Right renal cortex interstitium (tissue), 3 donors: ENCODE measurements at places on chromosomes 16 and 17. TPM values are rescaled to one million over a fixed set of nuclear protein-coding genes. Genes with fewer than 3 reads are reported as not detected.
A peak's percentile ranks its signal among the peaks of the same experiment; 100 is the strongest.

- DNase-seq = no peak
Observed at GRCh38 chr16:31472709-31473203, 804 bp downstream of the TGFB1I1 start.

GRCh38 chr16:11354733-11355574 lies 9.7 kb downstream of the RMI2 start:
- DNase-seq = no peak

DNA sequence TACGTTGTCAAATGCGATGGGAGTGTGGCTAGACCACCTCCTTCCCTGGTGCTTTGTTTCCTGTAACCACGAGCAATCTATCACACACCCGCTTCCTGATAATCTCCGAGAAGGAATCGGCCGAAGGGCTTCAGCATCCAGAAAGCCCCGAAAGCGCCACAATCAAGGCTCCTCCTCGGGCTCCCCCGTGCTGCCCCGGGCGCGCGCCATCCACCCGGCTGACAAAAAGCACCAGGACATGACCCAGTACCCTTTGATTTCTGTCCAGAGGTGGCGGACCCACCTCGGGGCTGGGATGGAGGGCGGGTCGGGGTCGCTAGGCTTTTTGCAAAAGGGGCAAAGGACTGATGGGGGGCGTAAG lies 743 bp upstream of the ARMC7 start:
- DNase-seq = no peak

GRCh38 chr16:49688036-49688697 lies 167.7 kb downstream of the ZNF423 start:
- DNase-seq = no peak

- DNase-seq = no peak
Observed at GRCh38 chr17:7888184-7888920, at the start of gene CHD3. TSS of gene CHD3 (plus strand) at chr17:7888789. CDS start at chr17:7889001, 212 bp downstream.

GRCh38 chr16:82300374-82300951 lies 130.4 kb upstream of the MPHOSPH6 start:
- DNase-seq = no peak

DNA sequence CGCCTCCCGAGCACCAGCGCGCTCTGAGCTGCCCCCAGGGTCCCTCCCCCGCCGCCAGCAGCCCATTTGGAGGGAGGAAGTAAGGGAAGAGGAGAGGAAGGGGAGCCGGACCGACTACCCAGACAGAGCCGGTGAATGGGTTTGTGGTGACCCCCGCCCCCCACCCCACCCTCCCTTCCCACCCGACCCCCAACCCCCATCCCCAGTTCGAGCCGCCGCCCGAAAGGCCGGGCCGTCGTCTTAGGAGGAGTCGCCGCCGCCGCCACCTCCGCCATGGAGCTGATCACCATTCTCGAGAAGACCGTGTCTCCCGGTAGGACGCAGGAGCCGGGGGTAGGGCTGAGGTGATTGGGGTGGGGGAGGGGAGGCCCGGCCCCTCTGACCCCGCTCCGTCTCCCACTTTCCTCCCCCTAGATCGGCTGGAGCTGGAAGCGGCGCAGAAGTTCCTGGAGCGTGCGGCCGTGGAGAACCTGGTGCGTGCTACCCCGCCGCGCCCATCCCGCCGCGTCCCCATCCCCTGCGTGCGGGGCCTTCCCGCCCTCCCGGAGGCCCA lies 329 bp downstream of the KPNB1 start:
- DNase-seq = no peak

- DNase-seq = no peak
Observed at GRCh38 chr16:50390914-50391716, 22.3 kb upstream of the BRD7 start.

- DNase-seq = no peak
Observed at GRCh38 chr17:48254896-48255295, 147.3 kb downstream of the SNX11 start.

DNA sequence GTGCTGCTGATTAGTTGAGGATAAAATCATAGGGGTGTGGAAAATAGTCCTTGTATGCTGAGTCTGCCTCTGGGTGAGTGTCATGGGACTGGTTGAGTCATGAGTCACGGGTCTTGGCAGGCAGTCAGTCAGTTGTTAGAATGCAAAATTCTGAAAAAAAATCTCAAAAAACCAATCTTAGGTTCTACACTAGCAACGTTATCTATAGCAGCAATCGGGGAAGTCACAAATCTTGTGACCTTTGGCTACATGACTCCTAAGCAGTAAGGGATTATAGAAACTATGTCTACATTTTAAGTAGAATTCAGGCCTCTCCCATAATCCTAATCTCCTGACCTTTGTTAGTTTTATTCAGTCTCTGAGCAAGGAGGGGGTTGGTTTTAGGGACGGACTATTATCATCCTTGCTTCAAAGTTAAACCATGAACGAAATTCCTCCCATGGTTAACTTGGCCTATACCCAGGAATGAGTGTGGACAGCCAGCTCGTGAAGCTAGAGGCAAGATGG lies 18.0 kb upstream of the PMFBP1 start:
- DNase-seq = no peak

DNA sequence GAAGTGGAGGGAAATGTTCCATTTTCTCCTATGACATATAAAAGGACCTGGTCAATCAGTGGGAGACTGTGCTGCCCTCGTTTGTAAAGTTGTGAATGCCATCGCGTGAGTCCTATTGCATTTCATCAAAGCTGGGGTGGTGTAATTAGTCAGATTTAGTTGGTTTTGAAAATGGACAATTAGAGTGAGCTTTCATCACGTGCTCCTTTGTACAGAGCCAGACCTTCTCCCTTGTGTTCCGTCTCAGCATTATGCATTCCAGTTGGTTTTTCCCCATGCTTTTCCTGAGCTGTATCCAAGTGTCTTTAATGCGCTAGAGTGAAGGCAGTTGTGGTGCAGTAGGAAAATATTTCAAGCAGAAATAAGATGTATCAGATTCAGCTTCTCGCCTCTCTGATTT lies 10.4 kb downstream of the SEC14L1 start:
- DNase-seq = no peak

DNA sequence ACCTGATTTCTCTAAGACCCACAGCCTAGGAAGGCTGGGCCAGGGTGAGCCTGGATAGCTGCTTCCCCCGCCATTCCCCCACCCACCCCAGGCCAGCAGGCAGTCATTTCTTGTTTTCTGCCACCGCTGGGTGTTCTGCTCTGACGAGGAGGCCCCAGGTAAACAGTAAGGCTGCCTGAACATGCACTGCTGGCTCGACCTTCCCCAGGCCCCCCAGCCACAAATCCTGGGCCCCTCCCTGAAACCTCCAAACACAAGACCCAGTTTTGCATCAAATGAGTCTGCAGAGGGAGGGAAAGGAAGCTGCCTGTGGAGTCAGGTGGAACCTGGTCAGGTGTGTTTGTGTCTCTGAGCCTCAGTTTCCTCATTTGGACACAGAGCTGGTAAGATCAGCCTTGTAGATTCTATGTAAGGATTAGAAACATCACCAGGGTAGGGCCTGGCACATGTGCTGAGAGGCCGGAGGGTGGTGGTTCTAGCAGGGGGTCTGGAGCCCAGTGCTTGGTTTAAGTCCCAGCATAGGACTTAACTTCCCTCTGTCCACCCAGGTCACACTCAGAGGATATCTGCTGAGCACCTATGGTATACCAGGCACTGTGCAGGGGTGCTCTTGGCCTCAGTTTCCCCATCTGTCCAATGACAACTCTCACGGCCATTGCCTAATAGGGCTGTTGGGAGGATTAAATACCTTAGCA lies 18.9 kb upstream of the PRM1 start:
- DNase-seq = no peak

DNA sequence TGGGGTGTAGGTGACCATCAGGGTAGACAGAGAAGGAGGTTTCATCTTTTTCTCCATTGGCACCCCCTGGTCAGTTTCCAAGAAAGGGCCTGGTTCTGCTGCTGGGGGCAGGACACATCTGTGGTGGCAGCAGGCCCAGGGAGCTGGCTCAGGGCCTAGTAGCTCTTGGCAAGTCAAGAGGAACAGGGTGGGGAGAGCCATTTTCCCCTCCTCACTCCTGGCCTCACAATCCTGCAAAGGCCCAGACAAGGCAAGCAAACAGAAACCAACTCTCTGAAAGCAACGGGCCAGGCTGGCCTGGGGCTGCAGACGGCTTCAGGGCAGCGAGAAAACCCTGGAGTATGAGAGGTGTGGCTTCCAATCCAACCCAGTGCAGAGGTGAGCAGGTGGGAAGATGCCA lies 192.9 kb upstream of the DYNLRB2 start:
- no peak for DNase-seq

- DNase-seq = no peak
Observed at GRCh38 chr17:45021607-45022287, 29.7 kb downstream of the DCAKD start.

DNA sequence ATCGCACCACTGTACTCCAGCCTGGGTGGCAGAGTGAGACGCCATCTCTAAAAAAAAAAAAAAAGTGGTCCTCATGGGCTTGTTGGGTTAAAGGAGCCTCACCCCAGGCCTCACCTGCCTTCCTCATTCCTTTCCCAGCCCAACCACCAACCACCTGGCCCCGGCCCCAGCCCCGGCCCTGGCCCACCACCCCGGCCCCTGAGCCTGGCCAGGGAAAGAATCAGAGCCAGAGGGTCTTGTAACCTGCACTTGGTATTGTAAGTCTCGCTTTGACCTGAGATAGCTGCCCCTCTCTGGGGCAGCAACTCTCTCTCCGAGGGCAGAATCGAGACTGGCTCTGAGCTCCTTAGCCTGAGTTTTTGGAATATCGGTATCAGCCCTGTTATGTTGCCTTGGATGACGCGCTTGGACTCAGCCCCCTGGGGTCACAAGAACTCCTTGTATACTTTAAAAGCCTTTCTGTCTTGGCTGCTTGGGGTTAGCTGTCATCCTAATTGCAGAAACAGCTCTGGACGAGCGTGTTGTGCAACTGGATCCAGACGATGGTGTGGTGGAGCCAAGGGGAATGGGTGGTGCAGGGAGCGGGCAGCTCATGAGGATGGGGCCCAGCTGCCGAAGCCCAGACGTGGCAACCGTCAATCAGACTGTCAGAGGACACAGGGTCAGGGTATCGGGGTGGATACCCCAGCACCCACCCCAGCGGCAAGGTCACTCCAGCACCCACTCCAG lies 14.6 kb downstream of the SMTNL2 start:
- DNase-seq = no peak

DNA sequence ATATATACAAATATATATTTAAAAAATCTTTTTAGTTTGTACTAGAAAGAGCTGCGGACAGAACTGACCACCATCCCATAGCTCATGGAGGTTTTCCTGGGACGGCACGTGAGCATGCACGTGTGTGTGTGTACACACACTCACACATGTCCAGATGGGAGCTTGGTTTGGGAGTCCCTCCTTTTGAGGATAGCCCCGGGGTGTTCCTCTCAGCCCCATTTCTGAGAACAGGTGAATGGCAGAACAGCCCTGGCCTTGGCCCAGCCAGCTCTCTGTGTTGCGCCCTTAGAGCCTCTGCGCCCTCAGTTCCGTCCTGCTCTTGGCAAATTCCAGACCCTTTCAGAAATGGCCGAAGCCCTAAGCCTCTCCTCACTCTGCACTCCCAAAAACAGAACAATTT lies 70.1 kb downstream of the AMFR start:
- DNase-seq = no peak

DNA sequence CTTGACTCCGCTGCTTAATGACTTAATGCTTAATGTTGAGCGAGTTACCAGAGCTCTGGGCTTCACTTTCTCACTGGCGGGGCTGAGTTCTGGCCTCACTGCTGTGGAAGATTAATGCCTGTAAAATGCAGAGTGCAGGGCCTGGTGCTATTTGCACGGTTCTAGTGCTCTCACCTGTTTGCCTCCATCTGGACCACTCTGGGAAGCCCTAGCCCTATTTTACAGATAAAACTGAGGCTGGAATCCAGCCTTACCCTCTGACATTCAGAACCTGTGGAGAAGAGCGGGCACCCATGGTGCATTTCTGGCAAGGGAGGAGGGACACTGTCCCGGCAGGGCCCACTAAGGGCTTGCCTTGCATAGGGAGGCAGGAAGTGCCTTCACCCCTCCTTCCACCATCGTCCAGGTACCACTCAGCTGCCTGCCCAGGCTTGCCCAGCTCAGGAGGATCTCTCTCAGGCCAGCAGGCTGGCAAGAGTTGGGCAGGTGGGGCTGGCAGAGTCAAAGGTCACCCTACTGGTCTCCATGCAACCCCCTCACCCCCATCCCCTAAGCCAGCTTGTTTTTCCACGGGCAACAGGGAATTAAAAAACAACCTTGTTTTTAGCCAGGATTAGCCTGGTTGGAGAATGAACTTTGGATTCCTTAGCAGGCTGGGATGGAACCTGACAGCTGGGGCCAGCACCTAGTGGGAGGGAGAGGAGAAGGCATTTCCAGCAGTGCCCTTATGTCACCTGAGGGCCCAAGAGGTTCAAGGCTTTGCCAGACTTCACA lies 4.1 kb upstream of the UBALD1 start:
- DNase-seq = no peak

GRCh38 chr16:11032000-11032921 lies 87.9 kb downstream of the CLEC16A start:
- DNase-seq = no peak

GRCh38 chr16:11639925-11640899 lies 28.0 kb upstream of the SNN start:
- DNase-seq = no peak

- DNase-seq = peak; percentile 57
Observed at GRCh38 chr17:72342627-72343527, 222.1 kb downstream of the SOX9 start.

DNA sequence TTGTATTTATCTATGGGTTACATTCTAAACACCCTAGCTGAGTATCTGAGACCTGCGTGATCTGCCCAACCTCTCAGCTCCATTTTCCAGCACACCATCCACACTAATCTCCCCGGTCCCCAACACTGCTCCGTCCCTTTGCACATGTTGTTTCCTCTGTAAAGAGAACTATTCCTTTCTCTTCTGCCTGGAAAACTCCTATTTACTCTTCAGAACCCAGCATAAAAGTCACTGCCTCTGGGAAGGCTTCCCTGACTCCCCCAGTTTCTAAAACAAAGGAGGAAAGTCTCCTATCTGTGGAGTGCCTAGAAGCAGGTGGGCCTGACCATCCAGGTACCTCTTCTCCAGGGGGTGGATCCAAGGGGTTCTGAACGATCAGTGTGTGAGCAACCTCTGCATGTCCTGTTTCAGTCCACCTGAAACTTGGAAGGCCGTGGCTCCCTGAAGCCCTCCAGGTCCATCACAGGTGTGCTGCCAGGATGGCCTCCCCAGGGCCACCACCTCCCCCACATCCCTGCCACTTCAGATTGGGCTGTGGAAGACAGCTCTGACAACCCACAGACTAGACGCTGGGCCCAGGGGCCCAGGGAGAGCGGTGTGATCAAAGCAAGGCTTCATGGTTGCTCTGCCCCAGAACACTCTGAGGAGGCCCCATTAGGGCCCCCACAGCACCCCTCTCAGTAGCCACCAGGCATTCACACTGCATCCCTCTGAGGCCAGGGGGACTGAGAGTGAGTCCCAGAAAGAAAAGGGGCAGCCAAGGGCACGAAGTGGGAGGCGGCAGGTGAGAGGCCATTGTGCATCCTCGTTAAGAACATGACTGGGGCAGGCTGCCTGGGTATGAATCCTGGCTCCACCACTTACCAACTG lies 20.3 kb downstream of the MPP3 start:
- no peak for DNase-seq

KRT13 gene
- 0.34 TPM for polyA plus RNA-seq

ARHGDIG gene
- 2.6 TPM for polyA plus RNA-seq

SNAI3 gene
- 0.47 TPM for polyA plus RNA-seq

ADORA2B gene
- polyA plus RNA-seq = 1.0 TPM

TBC1D3H gene
- not detected for polyA plus RNA-seq

CDRT15L2 gene
- polyA plus RNA-seq = not detected

LRRC36 gene
- 3.7 TPM for polyA plus RNA-seq

RAB11FIP4 gene
- 19.7 TPM for polyA plus RNA-seq
